ENCODE measurements at places on chromosomes 12 and 14.

GRCh38 chr14:90105756-90106155 lies 44.0 kb downstream of the KCNK13 start:
- DNase-seq: no peak

- no peak for DNase-seq
Measured at GRCh38 chr12:30308010-30308717, 387.5 kb downstream of the IPO8 start.

DNA sequence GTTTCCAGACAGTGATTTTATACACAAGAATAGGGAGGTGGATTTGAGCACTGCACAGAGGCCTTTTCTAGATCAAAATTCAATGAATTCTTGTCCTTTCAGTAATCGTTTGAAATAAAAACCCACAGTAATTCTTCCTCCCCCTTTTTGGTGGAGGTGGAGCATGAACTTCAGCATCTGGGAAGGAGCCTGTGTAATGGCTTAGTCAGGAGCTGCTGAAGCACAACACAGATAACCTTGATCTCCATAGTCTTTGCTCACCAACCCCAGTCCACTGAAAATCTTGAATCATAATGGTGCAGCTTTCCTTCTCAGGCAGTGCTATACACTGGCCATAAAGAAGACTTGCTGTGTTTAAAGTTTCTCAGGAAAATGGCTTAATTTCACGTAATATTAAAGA lies 6.4 kb upstream of the TBPL2 start:
- peak; percentile 22 for DNase-seq

DNA sequence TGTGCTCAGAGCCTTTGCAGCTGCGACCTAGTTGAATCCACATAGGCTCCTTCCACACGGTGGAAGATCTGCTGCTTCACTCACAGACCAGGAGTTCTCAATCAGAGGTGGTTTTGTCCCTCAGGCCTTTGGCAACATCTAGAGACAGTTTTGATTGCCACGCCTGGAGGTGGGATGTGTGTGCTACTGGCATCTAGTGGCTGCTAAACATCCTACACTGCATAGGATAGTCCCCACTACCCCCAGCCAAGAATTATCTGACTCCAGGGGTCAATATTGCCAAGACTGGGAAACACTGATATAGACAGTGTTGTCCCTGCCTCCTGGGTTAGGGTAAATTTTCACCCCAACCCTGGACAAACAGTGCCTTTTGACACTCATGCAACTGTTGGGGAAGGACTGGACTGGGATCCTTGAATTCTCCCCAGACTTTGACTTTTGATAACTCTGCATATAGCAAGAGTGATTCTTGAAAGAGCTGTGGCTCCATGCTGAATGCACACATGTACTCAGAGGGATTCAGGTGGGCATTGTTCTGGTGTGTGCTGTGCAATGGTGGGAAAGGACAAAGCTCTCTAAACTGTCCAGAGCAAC lies 39.8 kb downstream of the BAZ2A start:
- DNase-seq: peak; percentile 55

DNA sequence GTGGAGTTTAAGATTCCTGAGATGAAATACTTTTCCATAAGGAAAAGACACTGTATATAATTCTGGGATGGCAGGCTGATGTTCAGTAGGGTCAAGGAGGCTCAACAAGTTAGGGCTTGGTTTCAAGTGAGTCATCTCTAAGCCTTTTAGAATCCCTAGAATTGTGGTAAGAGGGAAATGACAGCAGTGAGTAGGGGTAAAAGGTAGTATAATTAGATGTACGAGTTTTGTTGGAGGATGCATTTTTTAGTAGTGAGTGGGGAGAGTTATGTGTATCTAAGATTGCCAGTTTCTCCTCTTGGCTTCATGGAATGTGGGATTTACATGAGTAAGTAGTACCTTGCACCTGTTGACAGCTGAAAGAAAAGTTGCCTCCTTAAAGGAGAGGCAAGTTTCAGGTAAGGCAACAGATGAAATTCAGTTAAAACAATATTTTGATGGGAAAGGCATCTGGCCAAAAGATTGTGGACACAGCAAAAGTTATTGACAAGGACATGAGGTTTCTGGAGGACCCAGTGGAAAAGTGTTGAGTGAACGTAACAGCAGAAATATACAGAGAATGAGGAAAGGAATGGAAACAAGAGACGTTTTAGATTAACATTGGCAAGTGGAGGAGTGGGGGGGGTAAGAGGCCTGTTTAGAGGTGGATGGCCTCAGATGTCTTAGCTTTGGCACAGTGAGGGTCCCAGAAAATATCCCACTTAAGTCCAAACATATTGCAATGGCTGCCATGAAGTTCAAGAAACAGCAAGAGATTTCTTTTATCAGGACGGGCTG lies 21.8 kb downstream of the LMO3 start:
- no peak for DNase-seq

- DNase-seq: no peak
Measured at GRCh38 chr12:42446761-42447160, 120.8 kb downstream of the PPHLN1 start.

DNA sequence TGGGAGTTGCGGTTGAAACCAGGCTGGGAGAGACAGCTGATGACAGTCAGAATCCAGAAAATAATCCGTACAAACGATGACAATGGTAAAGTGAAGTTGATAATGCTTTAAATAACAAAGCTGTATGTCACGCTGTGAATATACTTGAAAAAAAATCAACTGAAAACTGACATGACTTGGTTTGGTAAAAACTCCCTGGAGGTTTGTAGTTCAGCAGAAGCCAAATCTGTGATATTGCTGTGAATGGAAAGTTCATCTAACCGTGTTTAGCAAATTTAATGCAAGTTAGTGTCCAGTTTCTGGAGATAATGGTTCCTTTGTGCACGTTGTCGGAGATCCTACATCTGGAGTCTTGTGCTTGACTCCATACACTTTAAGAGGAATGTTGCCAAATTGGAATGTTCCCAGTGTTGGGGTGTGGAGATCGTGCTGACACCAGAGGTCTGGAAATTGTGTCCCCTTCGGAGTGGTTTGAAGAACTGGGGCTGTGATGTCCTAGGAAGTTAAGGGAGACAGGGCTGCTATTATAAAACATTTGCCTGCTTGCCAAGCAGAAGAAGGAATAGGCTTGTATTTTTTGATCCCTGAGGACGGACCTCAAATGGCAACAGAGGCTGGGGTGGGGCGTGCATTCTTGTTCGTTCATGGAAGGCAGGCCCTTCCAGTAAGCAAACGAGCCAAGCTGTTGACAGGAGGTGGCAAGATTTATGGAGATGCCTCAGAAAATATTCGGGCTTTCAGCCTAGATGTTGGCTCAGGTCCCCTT lies 30.6 kb downstream of the PPFIBP1 start:
- DNase-seq: no peak

DNA sequence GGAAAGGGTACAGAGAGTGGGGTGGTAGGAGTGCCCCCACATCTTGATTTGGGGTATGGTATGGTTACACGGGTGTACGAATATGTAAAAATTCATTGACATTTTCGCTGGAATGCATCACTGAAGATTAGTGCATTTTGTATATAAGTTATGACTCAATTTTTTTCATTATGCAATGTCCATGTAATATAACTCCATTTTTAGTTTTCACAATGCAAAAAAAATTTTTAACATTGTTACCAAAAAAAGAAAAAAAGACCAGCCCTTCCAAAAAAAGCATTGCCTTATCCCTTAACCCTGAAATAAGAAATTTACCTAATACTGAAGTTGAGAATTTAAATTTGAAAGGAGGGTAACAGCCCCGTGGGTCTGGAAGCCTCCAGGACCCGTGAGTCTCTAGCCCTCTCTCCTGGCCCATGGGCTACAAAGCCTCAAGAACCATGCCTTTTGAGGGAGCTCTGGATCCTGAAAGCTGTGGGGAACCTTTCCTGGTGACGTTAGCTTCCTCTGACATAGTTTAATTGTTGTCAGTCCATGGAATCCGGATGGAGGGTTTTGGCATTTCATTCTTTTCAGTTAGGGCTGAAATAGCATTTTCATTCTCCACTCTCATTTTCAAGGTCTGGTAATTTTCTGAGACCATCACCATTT lies 55.6 kb upstream of the ACTN1 start:
- no peak for DNase-seq

- DNase-seq: no peak
Measured at GRCh38 chr14:106845286-106846087, 1319.1 kb downstream of the TMEM121 start.

DNA sequence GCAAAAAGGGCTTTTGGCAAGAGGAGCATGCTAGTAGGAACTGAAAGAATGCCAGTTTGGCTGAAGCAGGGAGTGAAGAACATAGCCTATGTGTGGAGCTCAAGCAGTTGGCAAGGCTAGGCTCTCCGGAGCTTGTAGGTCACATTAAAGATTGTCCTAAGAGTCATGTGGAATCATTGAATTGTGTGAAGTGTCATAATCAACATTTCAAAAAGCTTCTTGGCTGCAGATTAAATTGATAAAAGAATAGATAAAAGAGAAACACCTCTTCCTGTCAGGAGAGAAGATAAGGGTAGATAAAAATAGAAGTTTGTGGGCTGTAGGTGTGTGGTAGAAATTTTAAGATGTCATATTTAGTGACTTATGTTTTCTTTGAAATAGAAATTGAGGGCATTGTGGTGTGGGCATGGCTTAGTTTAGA lies 36.1 kb downstream of the CPSF6 start:
- no peak for DNase-seq

GRCh38 chr12:15165012-15165659 lies 56.1 kb downstream of the RERG start:
- DNase-seq: no peak

- DNase-seq: no peak
Measured at GRCh38 chr12:103178366-103179080, 221.0 kb downstream of the ASCL1 start.

- no peak for DNase-seq
Measured at GRCh38 chr12:105048315-105048714, 35.9 kb downstream of the ALDH1L2 start.

GRCh38 chr12:129776977-129777667 lies 126.7 kb downstream of the TMEM132D start:
- no peak for DNase-seq

DNA sequence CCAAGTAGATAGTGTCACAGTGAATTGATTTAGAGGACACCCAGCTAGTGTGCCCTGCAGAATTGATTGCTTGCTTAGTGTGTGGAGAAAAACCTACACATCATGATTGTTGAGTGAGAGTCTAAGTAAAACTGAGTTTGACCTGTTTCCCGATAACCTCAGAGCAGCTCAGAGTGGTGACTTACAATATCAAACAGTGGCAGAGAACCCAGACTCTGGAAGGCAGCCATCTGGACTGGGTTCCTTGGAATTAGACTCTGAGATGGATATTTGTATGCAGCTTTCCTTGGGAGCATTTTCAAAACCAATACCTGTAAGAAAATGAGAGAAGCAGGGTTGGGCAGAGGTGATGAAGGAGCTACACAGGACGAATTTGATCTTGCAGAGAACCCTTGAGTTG lies 109.8 kb downstream of the IPO8 start:
- DNase-seq: no peak

DNA sequence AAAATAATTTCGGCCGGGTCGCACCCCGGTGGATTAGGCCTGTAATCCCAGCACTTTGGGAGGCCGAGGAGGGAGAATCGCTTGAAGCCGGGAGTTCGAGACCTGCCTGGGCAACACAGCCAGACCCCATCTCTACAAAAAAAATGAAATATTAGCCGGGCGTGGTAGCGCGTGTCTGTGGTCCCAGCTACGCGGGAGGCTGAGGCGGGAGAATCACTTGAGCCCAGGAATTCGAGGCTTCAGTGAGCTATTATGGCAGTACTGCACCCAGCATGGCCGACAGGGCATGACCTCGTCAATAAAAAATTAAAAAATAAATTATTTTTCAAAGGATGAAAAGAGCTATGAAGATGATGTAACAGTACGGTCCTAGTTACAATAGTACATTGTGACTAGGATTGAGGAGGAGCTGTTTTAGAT lies 523 bp downstream of the GTF2H3 start:
- no peak for DNase-seq

DNA sequence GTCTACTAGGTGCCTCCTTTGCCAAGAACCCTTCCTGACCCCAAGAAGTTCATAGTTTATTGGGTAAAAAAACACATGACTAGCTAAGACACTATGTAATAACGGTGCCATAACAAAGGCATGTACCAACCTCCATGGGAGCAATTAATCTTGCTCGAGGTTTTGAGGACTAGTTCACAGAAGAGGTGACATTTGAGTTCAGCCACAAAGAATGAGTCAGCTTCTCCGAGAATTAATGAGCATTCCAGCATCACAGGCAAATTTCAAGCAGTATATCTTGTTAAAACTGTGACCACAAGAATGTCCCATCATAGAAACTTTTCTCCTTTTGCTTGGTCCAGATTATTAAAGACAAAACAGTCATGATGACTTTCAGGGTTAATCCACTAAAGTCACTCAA lies 113.0 kb upstream of the RAP1B start:
- DNase-seq: no peak

DNA sequence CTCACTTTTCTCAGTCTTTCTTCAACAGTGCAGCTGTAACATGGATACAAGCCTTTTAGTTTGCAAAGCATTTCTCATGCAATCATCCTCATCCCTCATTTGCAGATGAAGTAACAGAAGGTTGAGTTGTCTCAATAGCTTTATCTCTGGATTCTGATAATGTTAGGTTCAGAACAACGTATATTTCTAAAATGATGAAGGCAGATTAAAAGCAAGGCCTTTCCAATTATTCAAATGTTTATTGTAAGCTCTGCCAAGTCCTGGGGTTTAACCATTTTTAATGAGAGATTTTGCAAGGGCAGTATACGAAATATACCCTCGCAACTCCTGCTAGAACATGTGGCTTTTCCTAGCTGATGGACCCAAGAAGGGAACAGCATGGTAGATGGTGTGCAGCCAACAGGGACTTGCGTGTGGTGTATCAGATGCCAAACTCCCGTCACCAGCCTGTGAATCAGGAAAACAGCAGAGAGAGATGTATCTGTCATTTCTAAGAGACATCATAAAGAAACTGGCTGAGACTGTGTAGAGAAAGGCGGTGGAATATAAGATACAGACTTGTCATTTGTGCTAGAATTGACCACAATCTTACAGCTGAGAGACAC lies 319.7 kb downstream of the MED13L start:
- DNase-seq: no peak

DNA sequence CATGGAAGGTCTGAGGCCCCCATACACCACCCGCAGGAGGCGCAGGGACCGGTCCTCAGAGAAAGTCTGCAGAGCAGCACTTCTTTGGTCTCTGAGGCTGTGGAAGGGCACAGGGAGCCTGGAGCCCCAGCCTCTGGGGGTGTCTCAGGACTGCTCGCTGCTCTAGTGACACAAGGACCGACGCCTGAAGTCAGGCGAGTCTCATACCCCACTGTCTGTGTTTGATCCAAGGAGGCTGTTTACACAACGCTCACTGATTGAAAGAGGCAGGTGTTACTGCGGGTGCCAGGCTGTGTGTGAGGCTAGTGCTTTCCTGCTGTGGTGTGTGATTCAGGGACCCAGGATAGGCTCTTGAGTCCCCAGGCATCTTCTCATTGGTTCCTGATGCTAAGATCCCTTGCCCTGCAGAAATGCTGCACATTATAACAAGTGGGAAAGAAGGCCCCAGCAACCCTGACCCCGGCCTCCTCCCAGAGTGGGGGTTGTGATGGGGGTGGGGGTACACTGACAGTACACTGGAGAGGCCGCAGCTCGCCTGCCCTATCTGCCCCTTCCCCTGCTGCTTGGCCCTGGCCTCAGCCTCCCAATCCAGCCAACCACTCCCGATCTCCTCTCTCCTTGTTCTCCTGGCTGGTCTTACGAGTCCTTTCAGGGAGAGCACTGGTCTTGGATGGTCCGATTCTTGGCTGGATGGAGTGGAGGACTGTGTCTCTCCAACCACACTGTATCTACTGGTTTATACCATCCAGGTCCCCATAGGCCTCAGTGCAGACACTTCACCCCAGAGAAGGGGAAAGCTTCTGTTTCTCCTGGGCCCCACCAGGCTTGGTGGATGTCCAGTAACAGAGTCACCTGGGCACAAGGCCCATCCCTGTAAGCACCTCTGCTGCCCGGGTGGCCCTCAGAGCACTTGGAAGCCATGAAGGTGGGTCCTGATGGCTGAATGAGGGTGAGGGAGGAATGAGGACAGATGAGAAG lies 6.6 kb downstream of the CACNA2D4 start:
- no peak for DNase-seq

Measured in SK-N-DZ (cell line).